ENCODE measurements at places on chromosomes 12 and 14.

- peak; percentile 82 for DNase-seq
Measured at GRCh38 chr12:130764073-130764472, 48.0 kb upstream of the RIMBP2 start.

DNA sequence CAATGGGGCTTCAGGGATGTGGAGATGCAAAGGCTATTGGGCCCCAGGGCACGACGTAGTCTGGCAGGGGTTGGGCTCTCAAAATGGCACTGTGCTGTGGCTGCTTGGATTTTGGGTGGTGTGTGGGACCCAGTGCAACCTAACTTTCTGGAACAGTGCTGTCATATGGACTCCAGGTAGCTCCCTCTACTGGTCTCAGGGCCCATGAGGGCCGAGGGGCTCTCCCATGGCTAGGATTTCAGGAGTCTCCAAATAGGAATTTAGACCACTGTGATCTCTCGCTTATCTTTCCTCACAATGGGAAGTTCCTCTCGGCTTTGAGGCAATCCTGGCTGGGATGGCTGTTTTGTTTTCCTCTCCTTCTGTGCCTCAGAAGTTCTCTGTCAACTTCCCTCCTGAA lies 68.2 kb upstream of the MUCL1 start:
- no peak for DNase-seq

- DNase-seq, result no peak
Measured at GRCh38 chr12:18898470-18898869, 160.6 kb downstream of the CAPZA3 start.

- no peak for DNase-seq
Measured at GRCh38 chr12:107229827-107230226, 136.5 kb upstream of the CRY1 start.

DNA sequence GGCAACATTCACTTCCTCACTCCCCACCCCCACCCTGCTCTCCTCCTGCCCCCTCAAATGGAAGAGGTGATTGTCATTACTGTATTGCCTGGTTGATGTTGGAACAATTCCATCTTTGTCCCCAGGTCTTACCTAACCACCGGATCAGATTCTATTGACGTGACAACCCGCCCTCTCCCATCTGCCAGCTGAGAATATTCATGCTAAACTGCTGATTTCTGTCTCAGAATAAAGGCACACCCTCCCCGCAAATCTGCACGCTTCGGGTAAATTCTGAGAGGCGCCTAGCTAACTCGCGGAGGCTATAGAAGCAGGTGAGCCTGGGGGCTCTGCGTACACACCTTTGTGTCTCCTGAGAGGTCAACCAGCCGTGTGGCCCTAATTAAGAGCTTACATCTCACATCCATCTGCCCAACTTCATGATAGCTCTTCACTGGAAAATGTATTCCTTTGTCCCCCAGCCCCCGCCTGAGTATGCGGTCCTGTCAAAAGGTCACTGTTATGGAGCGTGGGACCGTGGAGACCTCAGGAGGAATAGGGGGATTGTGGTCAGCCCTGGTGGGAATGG lies 1054.3 kb downstream of the VRK1 start:
- no peak for DNase-seq

- no peak for DNase-seq
Measured at GRCh38 chr14:39015964-39016577, 87.0 kb downstream of the SEC23A start.

- DNase-seq, result no peak
Measured at GRCh38 chr12:94184995-94185719, 36.8 kb downstream of the PLXNC1 start.

DNA sequence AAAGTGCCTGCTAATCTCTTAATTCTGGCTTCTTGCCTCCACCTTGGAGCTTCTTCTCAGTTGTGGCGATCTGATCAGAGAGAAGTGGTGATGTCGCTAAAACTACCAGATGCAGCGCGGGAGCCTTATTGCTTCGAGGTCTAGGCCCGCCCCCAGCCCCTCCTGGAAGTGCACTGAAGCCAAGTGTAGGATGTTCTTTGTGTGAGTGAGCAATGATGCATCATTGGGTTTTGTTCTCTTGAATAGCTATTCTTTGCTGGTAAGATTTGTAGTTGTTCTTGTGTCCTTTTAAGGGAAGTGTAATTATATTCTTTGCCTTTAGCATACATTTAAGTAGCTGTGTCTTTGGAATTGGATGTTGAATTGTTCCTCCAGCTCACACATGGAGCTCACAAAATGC lies 35.8 kb downstream of the MTHFD1 start:
- DNase-seq, result no peak

DNA sequence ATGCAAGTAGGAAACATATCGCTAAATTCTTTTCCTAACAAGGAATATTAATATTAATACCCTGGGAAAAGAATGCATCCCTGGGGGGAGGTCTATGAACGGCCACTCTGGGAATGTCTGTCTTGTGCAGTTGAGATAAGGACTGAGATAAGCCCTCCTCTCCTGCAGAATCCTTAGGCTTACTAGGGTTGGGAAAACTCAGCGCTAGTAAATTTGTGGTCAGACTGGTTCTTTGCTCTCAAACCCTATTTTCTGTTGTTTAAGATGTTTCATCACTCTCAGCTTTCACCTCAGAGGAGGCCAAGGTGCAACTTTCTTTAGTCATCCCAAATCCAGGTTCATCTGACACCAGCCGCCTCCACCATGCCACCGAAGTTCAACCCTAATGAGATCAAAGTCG lies 11.2 kb upstream of the RESF1 start:
- DNase-seq, result no peak

- DNase-seq, result no peak
Measured at GRCh38 chr14:71694591-71695530, 237.4 kb upstream of the RGS6 start.

- DNase-seq, result no peak
Measured at GRCh38 chr14:73997944-73998447, 21.1 kb downstream of the ENTPD5 start.

GRCh38 chr12:48640428-48640827 lies 41.6 kb downstream of the KANSL2 start:
- DNase-seq, result no peak

DNA sequence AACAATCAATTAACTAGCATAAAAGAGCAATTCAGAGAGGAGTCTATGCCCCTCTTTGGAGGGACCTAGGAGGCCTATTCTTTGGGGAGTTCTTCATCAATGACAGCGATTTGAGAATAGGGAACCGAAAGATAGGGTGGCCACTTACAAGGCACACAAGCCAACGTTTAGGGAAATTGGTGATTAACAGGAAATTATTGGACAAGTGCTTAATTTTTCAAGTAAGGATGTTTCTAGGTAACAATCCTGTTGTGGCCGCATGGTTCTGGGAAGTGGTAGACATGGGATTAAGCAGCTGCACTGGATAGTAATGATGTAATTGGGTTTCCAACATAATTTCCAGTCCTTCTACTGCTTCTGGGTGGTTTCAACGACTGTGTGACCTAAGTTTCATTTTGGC lies 83.2 kb downstream of the HMGA2 start:
- DNase-seq, result no peak

GRCh38 chr12:74412606-74413230 lies 124.9 kb upstream of the ATXN7L3B start:
- peak; percentile 76 for DNase-seq

GRCh38 chr14:70619708-70620107 lies 19.3 kb upstream of the MED6 start:
- no peak for DNase-seq

DNA sequence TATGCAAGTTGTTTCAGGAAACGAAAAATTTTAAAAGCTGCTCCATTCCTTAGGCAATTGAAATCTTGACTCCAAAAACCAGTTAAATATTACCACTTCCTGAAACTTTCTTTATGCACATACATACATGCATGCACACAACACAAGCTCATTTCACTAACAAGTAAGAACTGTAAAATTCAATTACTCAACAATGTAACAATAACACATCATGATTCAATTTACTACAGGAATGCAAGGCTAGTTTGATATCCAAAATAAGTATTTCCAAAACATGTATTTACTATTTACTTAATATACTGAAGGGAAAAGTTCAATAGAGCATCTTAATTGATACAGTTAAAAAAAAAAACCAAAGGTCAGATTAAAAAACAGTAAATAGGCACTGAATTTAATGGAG lies 19.6 kb downstream of the NAP1L1 start:
- no peak for DNase-seq

GRCh38 chr14:56168007-56168616 lies 49.9 kb downstream of the PELI2 start:
- peak; percentile 18 for DNase-seq

GRCh38 chr12:115199831-115200230 lies 515.9 kb upstream of the TBX3 start:
- DNase-seq, result no peak

- no peak for DNase-seq
Measured at GRCh38 chr12:28268608-28269229, 78.5 kb downstream of the CCDC91 start.

DNA sequence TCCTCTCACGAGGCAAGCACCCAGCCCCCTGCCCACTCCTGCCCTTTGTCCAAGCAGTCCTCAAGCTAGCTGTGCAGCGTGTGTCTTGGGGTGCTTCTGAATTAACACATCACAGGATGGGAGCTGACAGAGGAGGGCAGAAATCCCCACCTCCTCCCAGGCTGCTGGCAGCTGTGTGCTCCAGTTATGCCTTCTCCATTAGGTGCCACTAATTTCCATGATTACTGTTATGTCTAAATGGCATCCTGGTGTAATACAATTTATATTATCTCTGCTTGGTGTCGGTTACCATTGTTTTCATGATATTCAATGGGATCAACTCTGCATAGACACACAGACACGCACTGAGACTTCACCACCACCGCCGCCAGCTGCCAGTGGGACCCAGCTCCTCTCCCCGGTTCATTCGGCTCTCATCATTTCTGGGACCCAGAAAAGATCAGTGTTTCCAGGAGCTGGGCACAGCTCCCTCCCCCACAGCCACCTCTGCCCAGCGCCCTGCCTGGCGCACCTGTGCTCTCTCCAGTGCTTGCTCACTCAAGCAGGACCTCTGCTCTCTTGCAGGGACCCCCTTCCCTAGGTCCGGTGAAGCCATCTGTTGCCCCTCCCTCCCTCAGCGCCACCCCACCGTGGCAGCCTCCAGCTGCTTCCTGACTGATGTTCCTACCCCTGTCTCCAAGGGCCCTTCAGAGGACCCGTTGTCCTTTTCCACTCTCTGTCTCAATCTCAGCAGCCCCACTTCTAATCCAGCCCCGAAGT lies 167.5 kb upstream of the FKBP4 start:
- DNase-seq, result no peak

DNA sequence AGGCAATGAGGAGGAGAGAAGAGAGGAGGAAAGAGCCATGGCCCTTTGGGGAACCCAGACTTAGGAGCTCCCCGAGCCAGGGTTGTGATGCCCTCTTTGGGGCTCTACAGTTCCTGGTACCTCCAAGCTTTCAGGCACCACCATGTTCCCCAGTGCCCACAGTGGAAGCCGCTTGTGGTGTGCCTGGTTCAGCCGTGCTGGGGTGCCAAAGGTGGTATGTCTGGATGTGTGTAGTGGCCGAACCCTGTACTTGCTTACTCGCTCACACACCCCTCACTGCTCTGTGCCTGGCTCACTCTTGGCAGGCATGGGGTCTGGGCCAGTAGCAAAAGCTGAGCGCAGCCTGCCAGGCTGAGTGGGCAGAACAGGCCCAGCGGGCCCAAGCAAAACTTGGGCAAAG lies 210.7 kb downstream of the MON2 start:
- DNase-seq, result no peak

- peak; percentile 37 for DNase-seq
Measured at GRCh38 chr12:91332302-91332701, 149.7 kb upstream of the DCN start.

DNA sequence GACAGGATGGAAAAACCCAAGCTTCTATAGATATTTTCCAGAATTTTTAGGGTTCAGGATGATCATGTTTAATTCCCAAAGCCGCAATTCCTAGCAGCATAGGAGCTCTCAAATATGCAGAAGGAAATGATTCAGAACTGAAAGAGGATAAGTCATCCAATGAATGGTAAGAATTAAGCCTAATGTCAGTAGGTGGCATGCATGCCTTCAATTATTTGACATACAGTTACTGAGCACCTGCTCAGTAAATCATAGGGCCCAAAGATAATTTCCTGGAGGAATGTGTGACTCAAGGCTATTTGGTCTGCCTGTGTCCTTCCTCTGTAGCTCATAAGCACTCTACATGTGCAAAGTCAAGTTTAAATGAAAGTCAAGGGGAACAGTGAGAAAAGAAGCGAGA lies 116.8 kb upstream of the SLC38A4 start:
- DNase-seq, result peak; percentile 61

GRCh38 chr14:34034447-34035176 lies 83.7 kb upstream of the EGLN3 start:
- no peak for DNase-seq

- DNase-seq, result no peak
Measured at GRCh38 chr12:115354007-115354890, 670.3 kb upstream of the TBX3 start.

- DNase-seq, result no peak
Measured at GRCh38 chr14:94768521-94769390, 1.2 kb downstream of the GSC start.

- no peak for DNase-seq
Measured at GRCh38 chr12:49260571-49261363, 4.1 kb upstream of the TUBA1C start.

GRCh38 chr12:45685680-45686079 lies 43.8 kb upstream of the ARID2 start:
- DNase-seq, result no peak

GRCh38 chr12:92336641-92337040 lies 191.0 kb upstream of the BTG1 start:
- DNase-seq, result no peak

DNA sequence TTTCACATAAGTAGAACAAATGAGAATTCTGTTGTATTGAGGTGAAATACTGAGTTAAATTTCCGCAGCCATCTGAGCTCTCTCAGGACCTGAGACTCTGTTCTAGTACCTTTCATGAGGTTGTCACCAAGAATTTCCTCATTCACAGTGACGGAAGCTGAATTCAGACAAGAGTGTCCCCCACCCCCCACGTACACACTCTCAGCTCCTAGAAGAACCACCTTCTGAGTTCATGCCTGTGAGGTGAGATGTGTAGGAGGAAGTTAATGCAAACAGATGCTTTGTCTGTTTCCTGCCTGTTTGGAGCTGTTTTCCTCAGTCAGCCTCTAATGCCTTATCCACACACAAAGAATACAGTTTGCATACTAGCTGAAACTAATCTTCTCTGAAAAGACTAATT lies 18.2 kb downstream of the BICDL1 start:
- DNase-seq, result no peak

- no peak for DNase-seq
Measured at GRCh38 chr14:71136386-71137060, 229.3 kb downstream of the PCNX1 start.

DNA sequence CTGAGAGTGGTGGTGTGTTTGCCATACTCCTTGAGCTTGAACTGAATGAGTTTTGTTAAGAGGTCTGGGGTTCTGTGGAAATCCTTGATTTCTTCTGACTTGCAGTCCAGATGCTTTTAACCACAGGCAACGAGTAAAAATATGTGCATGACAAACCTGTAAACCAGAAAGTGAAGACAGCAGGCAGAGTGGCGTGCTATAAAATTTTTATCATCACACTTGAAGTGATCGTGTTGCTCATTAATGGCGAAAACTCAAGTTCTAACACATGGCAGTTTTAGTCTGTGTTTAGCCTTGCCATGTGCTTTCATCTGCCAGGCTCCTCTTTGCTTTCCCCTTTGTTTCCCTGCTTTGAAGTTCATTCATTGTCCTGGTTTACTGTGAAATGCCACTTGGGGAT lies 28.0 kb downstream of the TXNRD1 start:
- DNase-seq, result no peak

- DNase-seq, result no peak
Measured at GRCh38 chr12:84763107-84763506, 149.5 kb downstream of the SLC6A15 start.

Data from DMS53 (cell line).